ENCODE measurements at places on chromosomes 13 and 19.

- DNase-seq: no peak
Observed at GRCh38 chr13:83815598-83815997, 66.7 kb downstream of the SLITRK1 start.

DNA sequence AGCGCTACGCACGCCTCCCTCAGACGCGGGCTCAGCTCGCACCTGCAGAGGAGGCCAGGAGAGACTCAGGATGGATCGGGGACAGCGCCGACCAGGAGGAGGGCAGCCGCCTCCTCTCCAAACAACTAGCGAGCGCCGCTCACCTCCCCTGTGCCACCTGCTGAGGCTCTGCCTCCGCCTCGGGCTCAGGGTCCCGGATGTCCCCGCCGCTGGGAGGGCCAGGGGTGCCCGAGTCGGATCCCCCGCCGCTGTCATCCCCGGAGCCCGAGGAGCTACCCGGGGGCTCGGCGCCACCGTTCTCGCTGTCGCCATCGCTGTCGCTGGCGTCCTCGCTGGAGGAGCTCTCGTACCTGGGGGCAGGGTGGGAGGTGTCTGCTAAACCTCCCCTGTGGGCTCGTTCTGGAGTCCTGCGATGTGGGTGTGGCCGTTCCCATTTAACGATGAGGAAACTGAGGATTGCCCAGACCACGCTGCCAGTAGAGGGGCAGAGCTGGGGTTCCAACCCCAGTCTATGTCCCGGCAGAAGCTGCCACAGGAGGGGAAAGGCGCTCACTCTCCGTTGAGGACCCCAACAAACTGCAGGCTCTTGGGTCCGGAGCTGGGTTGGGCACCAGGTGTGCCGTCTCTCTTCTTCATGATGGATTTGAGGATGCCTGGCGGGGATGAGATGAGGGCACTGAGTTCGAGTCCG is 9.2 kb downstream of the KANK3 start:
- no peak for DNase-seq

DNA sequence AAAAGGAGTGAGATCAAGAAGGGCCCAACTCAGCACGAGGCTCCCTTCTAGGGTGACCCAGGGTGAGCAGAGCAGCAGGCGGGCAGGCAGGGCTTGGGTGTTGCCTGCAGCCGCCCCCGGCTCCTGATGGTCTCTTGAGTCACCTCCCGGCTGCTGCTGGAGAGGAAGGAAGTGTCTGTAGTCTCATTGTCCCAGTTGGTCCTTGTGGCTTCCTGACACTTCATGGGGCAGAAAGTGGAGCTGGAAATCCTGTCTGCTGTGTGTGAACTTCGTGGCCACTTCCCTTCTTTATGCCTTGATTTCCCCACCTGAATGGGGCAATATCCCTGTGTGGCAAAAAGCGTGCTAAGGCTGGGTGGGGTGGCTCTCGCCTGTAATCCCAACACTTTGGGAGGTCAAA is 2.5 kb downstream of the MAP1S start:
- DNase-seq: no peak

GRCh38 chr13:40562975-40563349 is 103.5 kb downstream of the FOXO1 start:
- DNase-seq: peak; percentile 44

- DNase-seq: no peak
Observed at GRCh38 chr13:99007414-99007986, 29.6 kb upstream of the DOCK9 start.

DNA sequence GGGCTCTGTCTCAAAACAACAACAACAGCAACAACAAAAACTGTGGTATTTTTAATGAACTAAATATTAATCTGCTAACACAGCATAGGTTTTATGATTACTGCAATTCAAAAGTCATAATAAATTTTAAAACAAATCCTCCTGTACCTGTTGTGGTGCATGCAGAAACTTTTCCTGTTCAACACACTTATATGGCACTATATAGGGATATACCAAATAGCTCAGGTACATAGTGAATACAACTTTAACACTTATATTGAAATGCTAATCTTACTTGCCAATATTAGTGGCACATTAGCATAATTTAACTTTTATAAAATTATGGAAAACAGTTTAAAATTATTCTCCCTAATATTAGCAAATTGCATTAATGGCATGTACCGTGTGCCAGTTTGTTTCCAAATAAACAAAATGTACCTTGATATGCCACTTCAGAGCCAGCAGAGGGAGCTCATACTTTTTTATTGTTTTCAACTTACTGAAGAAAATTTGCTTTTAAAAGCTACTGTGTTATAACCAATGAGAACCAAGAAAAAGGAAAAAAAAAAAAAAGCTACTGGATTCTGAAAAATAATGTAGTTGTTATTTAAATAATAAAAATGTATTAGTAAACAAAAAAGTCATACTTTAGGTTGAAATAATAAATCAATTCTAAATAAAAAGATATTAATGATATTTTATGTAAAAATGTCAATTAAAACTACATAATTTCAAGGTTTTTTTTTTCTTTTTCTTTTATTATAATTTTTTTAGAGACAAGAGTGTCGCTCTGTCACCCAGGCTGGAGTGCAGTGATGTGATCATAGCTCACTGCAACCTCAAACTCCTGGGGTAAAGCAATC is 18.0 kb upstream of the RBM26 start:
- peak; percentile 14 for DNase-seq

GRCh38 chr13:110034031-110034549 is 247.7 kb upstream of the IRS2 start:
- DNase-seq: no peak

- no peak for DNase-seq
Observed at GRCh38 chr13:64510747-64511146, 2719.4 kb downstream of the PCDH9 start.

GRCh38 chr13:35789335-35790165 is 313.1 kb upstream of the MAB21L1 start:
- DNase-seq: no peak

- DNase-seq: no peak
Observed at GRCh38 chr13:71576571-71576970, 290.4 kb downstream of the DACH1 start.

DNA sequence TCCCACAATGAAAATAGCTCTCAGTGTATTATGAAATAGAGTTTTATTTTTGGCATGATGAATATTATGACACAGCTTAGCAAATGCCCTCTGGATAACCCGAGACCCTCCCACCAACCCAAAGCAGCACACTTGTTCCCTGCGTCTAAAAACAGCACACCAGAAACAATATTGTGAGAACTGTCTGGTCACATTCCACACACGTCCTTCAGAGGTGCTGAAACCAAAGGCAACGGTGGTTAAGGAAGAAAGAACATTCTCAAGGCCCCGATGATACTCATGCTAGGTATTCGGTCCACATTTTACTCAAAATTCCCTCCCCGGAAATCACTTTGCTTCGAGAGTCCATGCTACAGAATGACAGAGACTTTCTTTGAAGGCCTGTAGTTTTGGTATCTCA is 156.7 kb downstream of the SLC7A1 start:
- DNase-seq: no peak

DNA sequence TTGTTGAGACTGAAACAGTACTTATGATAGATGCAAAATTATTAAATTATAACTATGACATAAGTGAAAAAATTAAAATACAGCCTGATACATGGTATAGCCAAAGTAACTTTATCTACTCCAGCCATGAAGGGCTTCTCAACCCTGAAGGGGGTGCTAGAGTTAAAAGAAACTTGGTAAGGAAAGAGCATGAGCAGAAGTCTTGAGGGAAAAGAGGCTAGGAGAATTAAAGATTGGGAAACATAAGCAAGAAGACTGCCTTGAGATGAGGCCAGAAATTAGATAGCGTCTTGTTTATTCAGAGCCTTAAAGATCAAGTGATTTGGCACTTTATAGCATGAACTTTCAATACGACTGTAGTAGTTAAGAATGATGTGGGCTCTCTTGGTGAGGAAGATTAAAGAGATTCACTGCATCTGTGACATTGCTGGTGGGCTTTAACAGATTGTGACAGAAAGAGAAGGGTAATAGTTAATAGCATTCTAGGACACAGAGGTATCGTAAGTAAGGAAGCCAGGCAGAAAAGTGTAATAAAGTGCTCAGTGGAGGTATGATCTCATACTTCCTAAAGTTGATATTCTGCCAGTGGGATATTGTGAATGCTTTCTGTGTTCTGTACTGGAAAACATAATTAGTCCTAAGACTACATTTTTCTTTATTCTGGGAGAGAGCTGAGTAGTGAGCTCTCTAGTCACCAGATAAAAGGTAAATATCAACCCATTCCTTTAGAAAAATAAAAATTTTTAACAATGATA is 385.4 kb upstream of the PRR20A start:
- no peak for DNase-seq

DNA sequence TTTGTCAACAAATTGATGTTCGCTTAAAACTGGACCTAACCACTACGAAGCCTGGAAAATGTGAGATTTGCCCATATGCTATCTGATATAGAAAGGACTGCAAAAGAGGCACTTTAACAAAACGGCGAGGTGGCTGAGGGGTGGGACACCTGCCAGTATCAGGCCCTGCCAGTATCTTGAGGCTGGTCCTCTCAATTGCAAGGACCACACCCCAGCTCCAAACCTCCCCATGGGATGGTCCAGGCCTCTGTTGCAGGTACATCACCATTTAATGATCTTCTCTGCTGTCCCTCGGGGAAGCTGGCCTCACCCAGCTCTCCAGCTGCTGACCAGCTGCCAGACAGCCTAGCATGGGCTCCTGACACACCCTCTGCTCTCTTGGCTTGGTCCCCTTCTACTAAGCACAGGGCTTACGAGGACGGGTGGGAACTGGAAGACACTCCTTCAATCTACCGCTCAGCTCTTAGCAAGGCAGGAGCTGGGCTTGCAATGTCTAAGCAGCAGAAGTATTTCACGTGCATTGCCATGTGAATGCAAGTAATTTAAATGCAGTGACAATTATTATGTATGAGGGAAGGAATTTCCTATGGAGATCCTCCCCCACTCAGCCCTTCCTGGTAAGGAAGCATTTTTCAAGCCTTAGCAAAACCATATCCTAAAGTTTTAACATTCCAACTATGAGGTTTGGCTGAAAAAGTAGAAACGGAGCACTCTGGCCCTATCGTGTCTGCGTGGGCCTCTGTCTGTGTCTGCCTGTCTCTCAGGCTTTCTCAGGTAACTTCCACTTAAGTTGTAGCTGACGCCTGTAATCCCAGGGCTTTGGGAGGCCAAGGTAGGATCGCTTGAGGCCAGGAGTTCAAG is 63.9 kb downstream of the LATS2 start:
- DNase-seq: no peak

GRCh38 chr13:30164146-30164545 is 143.2 kb downstream of the KATNAL1 start:
- DNase-seq: no peak

DNA sequence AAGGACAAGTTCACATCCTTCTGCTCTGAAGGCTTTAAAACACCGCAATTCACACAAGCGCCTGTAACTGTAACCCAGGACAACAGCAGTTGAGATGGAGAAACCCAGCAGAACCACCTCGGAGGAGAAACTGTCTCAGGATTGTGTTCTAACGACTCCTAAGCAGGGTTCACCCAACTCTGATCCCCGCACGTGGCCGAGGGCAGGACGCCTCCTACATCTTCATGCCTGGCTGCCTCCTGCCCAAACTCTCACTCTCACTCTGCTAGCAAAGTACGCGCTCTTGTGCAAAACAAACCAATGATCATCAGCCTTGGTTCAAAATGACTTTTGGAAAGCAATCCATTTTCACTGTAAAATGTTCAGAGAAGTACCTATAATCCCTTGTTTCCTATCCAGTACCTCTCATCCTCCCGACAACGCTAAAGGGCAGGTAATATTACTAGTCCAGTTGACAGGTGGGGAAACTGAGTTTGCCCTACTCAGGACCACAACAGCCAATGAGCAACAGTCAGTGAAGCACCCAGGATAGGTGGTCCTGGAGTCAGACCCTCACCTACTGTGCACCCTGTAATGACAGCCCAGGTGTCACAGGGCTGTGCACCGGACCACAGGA is 25.6 kb downstream of the EPS15L1 start:
- DNase-seq: peak; percentile 24

- no peak for DNase-seq
Observed at GRCh38 chr19:3788996-3789778, 3.0 kb upstream of the MATK start.

DNA sequence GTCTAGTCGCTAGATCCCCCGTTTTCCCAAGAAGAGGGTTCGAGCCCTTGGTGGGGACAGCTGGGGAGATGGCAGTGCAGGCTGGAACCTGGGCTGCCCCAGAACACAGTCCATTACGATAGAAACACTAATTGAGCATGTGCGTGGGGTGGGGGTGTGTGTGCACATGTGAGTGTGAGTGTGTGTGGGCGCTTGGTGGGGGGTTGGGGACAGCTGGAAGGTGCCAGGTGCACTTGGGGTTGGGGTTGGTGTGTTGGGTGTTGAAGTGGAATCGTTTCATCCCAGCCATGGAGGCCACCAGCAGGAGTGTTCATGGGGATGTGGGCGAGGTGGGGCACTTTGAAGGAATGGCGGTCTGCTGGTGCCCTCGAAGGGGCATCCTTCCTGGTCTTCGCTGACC is 18.1 kb upstream of the NPAS1 start:
- no peak for DNase-seq

DNA sequence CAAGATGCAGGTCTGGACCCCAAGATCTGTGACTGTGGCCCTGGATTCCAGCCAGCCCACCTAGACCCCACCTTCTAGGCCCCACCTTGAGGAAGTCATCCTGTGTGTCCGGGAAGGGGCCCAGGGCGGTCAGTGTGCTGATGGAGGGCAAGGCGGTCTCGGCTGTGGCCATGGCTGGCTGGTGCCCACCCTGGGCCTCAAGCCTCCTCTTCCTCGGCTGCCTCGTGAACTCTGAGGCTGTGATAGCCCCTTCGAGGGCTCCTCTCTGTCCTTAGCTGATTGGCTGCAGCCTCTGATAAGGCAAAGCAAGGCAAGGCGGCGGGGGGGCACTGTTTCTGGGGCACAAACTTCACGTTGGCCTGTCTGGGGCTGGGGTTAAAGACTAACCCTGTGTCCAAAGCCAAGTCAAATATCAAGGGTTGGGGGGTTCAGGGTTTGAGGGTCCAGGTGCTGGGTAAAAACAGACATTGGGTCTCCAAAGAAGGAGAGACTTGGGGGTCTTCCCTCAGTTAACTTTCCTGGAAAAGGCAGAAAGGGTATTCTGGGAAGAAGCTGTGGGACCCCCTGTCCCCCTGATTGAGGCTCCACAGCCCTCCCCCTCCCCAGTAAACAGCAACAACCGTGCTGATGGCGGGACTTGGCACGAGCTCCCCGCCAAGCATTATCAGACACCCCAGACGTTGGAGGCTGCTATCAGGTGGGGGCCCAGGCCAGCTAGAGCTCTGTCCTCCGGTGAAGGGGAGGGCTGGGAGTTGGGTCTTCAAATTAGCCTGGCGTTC is at the start of gene KLF1:
Gene KLF1 (minus strand): TSS at position 233 of the 779 bp plus-strand sequence. CDS start 61 bp downstream, at position 172.
- DNase-seq: no peak
